ENCODE measurements at places on chromosomes 3 and 15.
A peak's percentile ranks its signal among the peaks of the same experiment; 100 is the strongest.

DNA sequence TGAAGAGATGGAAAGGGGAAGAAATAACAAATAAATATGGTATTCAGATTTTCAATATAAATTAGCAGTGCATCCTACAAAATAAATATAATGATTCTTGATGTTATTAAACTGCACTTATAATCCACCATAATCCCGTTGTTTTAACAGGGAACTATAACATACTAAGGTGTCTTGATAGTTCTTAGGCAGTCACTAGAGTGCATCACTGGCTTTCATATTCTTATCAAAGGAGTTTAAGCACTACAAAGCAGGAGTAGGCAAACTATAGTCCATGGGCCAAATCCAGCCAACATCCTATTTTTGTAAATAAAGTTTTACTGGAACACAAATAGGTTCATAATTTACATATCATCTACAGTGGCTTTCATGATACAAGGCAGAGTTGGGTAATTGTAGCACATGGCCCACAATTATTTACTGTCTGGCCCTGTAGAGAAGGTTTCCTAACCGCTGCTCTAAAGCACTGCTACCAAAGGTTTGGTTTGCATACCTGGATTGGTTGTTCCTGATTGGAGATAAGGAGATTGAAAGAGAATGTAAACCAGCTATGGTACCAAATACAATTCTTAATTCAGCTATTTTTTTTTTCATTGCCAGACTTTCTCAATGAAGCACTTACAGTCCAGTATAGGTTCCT lies 104.3 kb downstream of the ZNF280D start:
- no peak for DNase-seq

- peak; percentile 32 for DNase-seq
Measured at GRCh38 chr3:10238345-10239183, 9.7 kb upstream of the TATDN2 start.

DNA sequence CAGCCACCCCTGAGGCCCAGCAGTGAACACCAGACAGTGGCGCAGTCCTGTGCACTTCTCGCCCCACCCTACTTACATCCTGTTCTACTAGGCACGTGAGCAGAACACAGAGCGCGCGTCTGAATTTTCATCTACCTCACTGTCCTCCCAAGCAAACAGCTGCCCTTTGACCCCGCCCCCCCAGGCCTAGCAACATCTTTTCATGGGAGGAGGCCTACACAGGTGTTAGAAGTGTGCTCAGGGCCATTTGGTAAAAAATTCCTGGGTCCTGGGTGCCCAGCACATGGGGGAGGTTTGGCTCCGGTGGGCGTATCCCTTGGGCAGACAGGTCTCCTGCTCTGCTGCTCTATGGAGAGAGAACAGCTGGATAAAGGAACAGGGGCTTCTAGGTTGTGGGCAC lies 95.0 kb downstream of the MYLK start:
- no peak for DNase-seq

GRCh38 chr15:35014241-35014640 lies 26.2 kb upstream of the ZNF770 start:
- DNase-seq = no peak

DNA sequence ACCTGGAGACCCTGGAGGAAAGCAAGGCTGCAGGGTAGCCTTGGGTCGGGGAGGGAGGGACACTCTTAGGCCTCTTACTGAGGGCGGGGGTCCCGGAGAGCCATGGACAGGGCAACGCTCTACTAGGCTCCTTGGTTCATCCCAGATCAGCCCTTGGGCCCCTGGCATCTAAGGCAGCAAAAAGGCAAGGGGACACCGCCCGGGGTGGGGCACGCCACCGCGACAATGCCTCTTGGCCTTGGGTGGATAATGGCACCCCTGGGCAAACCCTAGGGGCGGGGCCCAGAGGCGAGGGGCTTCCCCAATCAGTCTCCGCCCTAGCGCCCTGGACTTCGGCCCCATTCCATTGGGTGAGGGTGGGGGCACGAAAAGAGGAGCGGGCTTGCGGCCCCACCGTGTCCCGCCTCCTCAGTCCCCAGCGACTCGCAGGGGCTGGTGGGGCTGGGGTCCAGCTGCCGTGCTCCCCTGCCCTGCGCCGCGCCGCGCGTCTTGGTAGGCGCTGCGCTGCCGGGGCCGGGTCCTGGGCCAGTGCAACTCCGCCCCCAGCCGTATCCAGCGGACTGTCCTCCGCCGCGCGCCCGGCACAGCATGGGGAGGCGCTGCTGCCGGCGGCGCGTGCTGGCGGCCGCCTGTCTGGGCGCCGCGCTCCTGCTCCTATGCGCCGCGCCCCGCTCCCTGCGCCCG lies at the start of gene CHST13:
TSS of gene CHST13 (plus strand) at position 411 of the 684 bp plus-strand sequence. CDS start at position 589, 178 bp downstream.
- no peak for DNase-seq

DNA sequence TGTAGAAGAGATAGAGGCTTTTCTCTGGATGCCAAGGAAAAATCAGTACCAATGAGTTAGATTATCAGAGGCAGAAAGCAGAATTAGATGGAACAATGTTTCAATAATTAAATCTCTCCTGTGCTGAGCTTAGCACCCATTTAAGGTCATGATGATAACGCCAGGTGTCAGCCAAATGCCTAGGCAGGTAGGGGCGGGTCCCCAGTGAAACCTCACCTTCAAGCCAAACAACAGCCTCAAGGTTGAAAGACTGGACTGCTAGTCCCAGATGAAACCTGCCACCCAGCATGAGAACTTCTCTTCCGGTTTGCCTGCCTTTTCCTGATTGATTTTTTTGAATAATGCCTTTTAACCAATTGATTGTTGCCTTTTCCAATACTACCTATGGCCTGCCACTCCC lies 363.0 kb downstream of the PLOD2 start:
- no peak for DNase-seq

GRCh38 chr15:69389426-69389825 lies 24.7 kb upstream of the KIF23 start:
- no peak for DNase-seq

DNA sequence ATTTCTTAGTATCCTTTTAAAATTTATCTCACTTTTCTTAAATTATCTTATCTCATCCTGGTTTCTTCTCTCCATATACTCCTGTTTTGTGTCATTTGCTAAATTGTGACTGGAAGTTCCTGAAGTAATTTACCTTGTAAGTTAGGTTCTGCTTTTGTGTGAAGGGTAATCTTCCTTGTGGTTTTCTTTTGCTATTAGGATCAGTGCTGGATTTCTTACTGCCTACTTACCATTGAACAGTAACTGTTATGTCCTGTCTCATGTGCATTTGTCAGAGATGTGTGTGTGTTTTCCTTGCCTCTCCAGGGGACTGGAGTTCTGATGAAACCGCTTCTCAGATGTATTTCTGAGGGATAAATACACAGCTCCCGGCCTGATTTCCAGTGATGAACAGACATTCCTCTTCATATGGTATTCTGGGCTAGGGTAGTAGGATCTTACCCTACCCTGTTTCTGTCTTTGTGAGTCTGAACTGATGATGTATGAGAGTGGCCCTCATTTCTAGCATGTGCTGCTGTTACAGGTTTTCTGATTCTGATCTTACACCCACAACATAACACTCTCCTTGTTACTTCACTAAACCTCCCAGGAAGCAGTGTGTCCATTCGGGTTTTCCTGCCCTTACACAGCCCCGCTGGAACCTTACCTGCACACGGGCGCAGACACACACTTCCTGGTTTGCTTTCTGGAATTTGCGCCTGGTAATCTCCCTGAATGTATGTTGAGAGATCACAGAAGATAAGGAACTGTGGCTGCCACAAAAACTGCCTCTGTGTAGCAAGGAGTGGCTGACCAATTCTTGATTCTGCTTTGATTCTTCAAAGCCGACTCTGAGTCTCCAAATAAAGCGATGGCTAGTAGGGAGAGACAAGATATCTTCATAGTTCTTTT lies 14.7 kb downstream of the PAK2 start:
- DNase-seq = no peak

- no peak for DNase-seq
Measured at GRCh38 chr3:63364495-63364894, 86.4 kb downstream of the SYNPR start.

DNA sequence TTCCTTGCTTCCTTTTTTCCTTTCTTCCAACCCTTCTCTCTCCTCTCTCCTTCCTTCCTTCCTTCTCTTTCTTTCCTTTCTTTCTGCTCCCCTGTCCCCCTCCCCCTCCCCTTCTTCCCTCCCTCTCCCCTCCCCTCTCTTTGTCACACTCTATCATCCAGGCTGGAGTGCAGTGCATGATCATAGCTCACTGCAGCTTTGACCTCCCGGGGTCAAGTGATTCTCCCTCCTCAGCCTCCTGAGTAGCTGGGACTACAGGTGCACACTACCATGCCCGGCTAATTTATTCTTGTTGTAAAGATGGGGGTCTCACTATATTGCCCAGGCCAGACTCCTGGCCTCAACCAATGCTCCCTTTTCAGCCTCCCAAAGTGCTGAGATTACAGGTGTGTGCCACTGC lies 18.7 kb downstream of the NFKBIZ start:
- no peak for DNase-seq

- DNase-seq = peak; percentile 53
Measured at GRCh38 chr3:56942523-56942922, 117.9 kb upstream of the SPATA12 start.

GRCh38 chr3:32817558-32818228 lies at the start of gene TRIM71:
TRIM71 (plus strand) TSS chr3:32817997; CDS start chr3:32818081, 84 bp downstream.
- peak; percentile 11 for DNase-seq

DNA sequence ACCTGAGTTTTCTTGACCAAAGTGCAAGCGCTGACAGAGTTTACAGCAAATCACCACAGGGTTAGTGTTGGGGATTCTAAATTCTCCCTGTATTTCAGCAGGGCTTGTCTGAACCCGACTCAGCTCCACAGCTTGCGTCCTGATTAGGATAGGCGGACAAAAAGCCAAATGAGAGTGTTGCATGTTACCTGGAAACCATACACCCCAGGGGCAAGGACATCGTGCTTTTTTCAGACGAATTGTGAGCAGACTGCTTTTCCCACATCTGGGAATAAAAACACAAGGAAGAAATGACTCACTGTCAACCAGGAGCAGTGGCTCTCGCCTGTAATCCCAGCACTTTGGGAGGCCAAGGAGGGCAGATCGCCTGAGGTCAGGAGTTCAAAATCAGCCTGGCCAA lies 3.0 kb downstream of the DZIP1L start:
- DNase-seq = no peak

GRCh38 chr15:42009474-42009873 lies 11.4 kb downstream of the PLA2G4E start:
- DNase-seq = no peak

- DNase-seq = no peak
Measured at GRCh38 chr15:36886191-36886590, 214.2 kb downstream of the MEIS2 start.

GRCh38 chr3:110311541-110311940 lies 760.1 kb upstream of the NECTIN3 start:
- DNase-seq = no peak

DNA sequence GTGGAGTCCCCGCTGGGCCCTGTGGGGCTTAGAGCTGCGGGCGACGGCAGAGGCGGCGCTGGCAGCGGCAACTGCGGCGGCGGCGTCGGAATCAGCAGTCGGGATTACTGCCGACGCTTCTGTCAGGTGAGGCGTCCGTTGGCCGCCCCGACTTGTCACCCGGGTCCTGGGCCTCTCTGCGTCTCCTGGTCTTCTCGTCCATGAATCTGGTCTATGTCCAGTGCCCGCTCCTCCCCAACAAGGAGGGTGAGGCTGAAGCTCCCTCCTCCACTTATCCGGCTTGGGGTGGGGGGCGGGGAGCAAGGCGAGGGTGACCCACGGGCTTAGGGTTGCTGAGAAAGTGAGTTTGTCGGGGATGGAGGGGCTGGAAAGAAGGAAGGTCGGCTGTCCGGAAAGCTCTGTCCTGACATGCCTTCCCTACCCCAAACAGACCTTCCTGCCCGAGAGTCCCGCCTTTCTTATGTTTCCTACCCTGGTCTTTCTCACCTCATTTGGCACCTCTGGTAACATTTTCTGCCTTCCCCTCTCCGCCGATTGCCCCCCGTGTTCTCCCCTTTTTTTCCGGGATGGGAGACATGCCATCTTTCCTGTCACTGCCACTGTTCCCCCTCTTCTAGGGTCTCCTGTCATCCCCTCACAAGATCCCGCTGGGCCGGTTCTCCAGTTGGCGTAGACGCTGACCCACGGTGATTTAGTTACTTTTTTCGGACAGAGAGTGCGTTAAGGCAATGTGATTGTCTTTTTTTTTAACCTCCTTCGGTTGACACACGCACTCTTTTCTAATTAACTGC lies 520 bp downstream of the ZNF654 start:
- no peak for DNase-seq

GRCh38 chr15:90530250-90531051 lies 728 bp downstream of the CRTC3 start:
- DNase-seq = peak; percentile 40

- DNase-seq = no peak
Measured at GRCh38 chr3:64685331-64685799, 2.4 kb downstream of the ADAMTS9 start.

DNA sequence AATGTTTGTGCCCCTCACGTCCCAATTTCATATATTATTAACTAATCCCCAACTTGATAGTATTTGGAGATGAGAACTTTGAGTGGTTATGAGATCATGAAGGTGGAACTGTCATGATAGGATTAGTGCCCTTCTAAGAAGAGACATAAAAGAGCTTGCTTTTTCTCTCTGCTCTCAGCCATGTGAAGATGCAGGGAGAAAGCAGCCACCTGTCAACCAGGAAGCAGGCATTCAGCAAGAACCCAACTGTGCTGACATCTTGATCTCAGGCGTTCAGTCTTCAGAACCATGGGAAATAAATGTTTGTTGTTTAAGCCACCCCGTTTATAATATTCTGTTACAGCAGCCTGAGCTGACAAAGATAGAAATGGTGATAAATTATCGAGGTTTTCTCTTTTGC lies 278.7 kb upstream of the KCNMB2 start:
- DNase-seq = no peak

DNA sequence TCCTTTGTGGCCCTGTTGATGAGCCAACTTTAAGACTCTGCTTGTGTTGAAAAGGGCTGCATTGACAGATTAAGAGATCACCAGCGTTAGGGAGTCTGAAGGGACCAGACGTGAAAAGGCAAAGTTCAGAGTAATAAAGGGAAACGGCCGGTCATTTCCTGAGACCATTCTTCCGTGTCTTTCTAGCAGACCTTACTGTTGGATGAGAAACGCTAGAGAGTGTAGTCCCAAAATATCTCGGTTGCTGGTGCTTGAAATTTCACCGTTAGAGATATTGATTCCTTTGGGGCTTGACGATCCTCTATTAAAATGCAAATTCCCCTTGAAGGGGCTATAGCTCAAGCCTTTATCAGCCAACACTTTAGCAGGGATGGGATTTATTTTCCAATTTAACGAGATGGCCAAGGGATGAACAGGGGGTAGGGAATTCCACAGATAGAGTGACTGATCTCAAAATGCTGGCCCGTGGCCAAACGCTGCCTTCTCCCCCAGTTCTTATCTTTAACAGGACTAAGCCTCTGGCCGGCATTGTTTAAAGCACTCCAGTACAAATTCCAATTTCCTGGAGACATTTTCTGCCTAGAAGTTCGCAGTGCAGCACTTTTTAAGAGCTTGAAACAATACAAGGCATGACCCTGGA lies 250.4 kb downstream of the TJP1 start:
- no peak for DNase-seq

- no peak for DNase-seq
Measured at GRCh38 chr15:38721568-38721945, 156.9 kb upstream of the RASGRP1 start.

GRCh38 chr15:40914013-40914412 lies 15.1 kb upstream of the DLL4 start:
- DNase-seq = no peak

- DNase-seq = no peak
Measured at GRCh38 chr3:99534951-99535704, 103.3 kb upstream of the COL8A1 start.

GRCh38 chr3:144413068-144413467 lies 441.4 kb downstream of the DIPK2A start:
- no peak for DNase-seq

- peak; percentile 91 for DNase-seq
Measured at GRCh38 chr3:127483902-127484591, 106.5 kb downstream of the TPRA1 start.

Measured in activated CD4-positive, alpha-beta T cell treated with anti-CD3 and anti-CD28 coated beads, Interleukin-2, Interleukin-4, amounts not matched to agents 100 ng/mL and 50 ng/mL, durations not matched to agents 16 hours and 8 hours (primary cell).